ENCODE measurements at places on chromosomes 5 and 9.

DNA sequence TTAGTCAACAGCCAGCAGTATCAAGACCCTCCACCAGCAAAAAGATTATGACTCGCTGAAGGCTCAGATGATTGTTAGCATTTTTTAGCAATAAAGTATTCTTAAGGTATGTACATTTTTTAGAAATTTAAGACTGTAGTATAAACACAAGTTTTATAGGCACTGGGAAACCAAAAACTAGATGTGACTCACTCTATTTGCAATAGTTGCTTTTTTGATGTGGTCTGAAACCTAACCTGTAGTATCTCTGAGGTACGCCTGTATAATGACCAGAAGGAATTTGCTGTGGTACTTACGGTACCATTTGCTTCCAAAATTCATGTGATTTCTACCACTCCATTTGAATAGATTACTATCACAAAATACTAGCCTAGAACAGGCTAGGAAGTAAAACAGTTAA is 60.8 kb downstream of the WDR41 start:
- no peak for DNase-seq

GRCh38 chr9:86550401-86550800 is 196.2 kb upstream of the TUT7 start:
- no peak for DNase-seq

DNA sequence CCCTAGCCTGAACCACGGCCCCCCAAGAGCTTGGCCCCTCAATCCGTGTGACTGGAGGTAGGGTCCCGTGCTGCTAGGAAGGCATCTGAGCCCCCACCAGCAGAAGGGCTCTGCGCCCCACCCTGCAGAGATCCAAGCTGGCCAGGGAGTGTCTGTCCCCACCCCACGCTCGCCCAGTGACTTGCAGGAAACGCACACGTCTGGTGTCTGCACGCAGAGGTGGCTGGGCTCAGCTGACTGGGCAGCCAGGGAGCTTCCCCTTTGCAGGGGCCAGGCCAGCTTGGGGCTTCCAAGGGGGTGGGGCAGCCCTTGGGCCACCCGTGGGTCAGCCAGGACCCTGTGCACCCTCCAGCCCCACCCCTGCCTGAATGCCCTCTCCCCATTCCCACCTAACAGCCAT is 24.3 kb downstream of the NOTCH1 start:
- DNase-seq: no peak

DNA sequence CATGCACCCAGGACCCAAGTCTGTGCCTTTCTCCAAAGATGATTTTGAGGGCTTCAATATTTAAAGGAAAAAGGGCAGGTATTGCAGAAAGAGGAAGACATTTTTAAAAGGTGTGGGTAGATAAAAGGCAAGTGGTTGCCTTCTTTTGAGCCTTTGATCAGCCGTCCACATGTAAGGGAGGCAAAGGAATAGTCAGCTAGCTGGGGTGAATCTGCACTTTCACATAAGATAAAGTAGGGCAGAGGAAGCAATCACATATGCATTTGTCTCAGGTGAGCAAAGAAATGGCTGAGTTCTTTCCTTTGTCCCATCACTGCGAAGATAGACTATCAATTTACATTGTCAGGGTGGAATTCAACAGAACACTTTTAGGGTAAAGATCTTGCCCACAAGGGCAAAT is 19.9 kb downstream of the MGAT1 start:
- DNase-seq: no peak

DNA sequence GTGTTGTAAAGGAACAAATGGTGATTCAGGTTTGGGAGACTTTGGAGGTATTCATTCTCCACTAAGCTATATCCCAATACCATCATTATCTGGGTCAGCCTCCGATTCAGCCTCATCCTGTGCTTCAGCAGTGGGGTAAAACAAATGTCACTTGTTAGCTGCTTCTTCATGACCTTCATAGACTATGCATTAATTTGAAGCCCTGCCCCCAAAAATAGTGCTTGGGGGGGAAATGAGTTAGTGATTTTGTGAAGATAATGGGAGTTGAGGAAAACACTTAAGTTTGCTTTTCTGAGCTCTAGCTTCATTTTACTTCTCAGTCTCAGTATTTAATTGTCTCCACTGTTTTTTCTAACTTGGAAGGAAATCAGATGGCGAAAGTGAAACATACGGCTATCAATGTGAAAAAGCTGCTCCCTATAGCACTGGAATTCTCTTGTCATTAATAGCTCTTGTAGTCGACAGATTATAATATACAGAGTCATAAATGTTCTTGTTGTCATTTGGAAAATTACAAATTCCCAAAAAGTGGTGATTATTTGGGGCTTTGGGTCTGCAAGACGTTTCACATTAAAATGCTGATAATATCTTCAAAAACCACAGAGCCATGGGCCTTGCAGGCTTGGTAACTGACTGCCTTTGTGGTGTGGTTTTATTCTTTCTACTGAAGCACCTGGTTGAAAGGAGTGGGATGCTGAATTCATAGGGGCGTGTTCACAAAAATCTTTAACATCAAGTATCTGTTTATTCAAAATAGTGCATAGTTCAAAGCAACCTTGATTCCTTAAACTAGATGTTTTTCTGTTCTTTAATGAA is 40.0 kb downstream of the PIK3R1 start:
- DNase-seq: no peak

- no peak for DNase-seq
Observed at GRCh38 chr9:8719833-8720486, 920.4 kb upstream of the DMAC1 start.

GRCh38 chr5:150489360-150490295 is 18.3 kb upstream of the NDST1 start:
- no peak for DNase-seq

DNA sequence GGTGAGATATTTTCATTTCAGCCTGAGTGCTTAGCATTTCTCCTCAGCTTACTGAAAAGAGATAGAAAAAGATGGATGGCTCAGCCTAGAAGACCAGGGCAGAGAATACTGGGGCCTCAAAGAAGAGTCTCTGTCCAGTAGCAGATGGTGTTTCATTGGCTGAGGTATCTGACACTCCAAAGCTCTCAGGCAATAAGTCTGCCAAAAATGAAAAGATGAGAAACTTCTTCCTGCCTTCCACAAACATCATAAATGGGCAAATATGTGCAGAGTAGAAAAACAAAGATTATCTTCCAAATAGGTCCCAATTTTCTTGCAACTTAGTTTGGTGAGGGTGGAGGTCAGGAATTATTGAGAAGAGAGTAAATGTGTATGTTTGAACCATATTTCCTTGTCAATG is 87.4 kb upstream of the ICE1 start:
- no peak for DNase-seq

- no peak for DNase-seq
Observed at GRCh38 chr5:174922955-174923354, 198.6 kb downstream of the MSX2 start.

DNA sequence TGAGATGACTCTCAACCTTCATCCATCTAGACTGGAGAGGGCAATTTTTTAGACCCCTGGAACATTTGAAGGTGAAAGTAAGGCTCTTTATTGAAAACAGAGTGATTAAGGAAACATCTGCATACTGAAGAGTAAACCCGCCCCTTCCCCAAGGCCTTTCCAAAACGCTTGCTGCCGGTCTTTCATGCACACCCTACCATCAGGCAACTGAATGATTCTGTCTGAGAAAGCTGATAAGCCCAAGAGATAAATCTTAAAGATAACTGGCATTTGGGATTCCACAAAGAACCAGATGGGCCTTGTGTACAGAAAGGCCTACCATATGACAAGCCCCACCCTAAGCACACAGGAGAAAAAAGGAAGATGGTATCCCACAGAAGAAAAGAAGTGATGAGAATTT is 54.4 kb upstream of the PIK3R1 start:
- no peak for DNase-seq

DNA sequence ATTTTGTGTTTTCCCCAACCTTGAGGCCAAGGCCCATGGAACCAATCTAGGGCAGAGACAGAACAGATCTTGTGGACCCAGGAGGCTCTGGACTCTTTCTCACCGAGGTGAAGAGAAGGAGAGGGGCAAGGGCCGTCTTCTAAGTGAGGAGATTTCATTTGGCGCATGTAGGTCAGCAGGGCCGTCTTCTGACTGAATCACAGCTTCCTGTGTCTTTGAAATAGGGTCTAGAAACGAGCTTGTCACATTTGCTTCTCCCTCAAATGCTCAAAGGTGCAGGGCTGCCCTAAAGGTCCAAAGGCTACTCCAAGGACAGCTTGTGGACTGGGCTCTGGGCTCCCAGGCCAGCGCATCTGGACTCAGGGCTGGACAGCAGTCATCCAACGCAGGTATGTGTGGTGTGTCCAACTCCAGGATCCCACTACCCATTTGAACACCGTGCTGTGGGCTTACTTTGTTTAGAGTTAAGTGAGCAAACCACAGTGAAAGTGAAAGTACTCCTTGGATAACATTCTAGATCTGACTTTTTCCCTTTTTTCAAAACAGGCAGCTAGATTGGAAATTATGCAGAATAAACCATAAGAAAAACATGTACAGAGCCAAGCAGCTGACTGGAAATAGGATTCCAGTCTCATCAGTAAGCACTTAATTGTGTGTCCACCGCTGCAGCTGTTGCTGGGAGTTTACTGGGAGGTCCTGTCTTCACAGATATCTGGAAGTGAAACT is 357.0 kb downstream of the GADD45G start:
- DNase-seq: no peak

DNA sequence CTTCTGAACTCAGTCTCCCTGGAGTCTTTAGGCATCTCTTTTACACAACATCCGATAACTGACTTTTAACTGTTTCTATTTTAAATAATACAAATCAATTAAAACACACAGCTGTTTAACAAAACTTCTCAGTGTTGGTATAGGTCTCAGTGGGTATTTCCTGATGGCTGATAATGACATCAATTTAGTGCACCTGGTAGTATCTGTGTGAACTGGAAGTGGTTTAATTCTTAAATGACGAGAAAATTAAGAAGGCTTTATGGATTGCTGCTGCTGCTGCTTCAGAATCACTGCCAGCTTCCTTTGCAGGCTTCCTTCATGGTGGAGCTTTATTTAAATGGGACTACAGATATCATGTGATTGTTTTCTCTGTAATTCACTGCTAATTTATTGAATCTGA is 92.3 kb downstream of the RPS23 start:
- DNase-seq: no peak

DNA sequence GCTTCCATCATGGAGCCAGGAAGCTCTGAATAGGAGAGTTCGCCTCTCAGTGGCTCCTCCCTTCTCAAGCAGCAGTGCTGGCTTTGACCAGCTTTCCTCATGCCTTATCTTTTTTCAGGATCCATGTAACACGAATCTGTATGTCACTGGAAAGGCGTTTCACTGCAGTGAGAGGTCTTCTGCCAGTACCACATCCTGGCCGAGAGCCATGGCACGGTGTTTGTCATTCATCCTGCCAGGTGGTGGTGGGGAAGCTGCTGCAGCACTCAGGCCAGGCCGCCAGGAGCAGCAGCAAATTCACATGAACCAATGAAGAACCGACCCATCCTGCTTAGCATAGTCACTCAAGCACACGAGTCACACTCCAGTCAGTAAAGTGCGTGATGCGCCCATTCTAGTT is 179.0 kb downstream of the FANCC start:
- no peak for DNase-seq

- DNase-seq: no peak
Observed at GRCh38 chr5:146799671-146800070, 78.9 kb downstream of the PPP2R2B start.

DNA sequence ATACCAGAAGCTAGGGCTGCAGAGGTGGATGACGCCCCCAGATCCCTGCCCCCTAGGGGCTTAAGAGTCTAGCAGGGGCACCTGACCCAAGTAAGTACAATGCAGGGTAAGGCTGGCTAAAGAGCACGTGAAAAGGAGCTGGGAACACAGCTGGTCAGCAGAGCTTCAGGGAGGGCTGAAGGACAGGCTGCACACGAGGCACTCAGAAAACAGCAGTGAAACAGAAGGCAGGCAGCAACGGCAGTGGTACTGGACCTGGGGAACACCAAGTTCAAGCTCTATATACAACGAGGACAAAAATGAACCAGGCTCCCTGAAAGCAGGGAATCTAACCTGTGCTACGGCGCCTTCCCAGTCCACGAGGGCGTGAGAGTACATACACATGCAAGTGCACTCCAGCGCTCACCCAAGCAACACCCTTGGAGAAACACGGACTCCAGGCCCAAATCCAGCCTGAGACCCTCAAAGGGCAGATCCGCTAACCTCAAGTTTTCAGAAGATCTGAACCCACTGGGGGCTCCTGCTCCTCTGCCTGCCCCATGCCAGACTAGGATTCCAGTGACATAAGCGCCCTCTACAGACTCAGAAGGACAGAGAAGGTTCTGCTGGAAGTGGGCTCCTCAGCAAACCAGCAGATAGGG is 57.4 kb downstream of the PSMB7 start:
- DNase-seq: no peak

GRCh38 chr5:148414833-148415232 is 31.1 kb downstream of the FBXO38 start:
- no peak for DNase-seq

DNA sequence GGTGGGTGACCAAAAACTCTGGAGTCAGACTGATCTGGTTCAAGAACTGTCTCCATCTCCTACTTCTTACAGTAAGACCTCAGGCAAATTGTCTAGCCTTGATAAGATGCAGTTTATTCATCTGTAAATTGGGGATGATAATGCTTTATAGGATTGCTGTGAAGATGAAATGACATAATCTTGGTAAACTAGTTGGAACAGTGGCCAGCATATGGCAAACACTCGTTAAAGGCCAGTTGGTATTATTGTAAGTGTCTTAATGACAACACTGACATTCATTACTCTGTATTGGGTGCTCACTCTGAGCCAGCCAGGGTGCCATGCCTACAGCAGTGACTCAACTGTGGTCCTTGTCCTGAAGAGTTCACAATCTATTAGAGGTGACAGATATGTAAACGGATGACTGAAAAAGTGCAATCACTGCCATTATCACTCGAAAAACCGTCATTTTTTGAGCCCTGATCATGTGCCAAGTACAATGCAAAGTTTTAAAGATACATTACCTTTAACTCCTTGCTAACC is 84.9 kb upstream of the HSPA9 start:
- DNase-seq: no peak

- no peak for DNase-seq
Observed at GRCh38 chr5:54009357-54009756, 301.0 kb downstream of the ARL15 start.

Data from esophagus squamous epithelium (tissue), 5 donors.